ENCODE measurements at places on chromosomes 12 and 14.

GRCh38 chr12:1542599-1542998, 51.8 kb downstream of the FBXL14 start:
- H3K27ac ChIP-seq, result no peak overlapping the region
- DNase-seq, result no peak
- no peak overlapping the region for H3K4me3 ChIP-seq
- no peaks in the 10 kb centered on the region for H3K36me3 ChIP-seq
- H3K4me1 ChIP-seq, result no peaks in the 10 kb centered on the region

DNA sequence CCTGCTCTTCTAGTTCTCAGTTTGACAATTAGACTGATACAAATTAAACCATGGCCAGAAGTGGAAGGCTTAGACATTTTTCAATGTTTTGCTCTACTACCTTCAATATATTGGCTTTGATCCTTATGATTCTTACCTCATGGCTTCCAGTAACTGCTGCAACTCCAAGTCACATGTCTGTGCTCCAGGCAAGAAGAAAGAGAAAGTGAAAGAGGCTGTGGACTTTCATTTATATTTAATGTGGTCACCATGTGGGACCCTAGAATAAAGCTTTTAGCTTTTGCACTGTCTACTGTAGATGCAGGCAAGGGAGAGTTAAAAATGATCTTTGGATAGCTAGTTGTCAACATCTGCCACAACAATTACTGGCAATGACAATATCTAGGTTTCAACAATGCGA, 214.3 kb upstream of the PDE3A start:
- peaks cover 3% of the 10 kb centered on the region for H3K4me1 ChIP-seq
- no peak for DNase-seq
- no peak overlapping the region for H3K4me3 ChIP-seq
- no peaks in the 10 kb centered on the region for H3K36me3 ChIP-seq
- H3K27me3 ChIP-seq, result no peaks in the 10 kb centered on the region

- DNase-seq, result no peak
- no peaks in the 10 kb centered on the region for H3K36me3 ChIP-seq
- no peak overlapping the region for H3K4me3 ChIP-seq
- no peaks in the 10 kb centered on the region for H3K27me3 ChIP-seq
These were observed 216.6 kb downstream of the RAD51B start for GRCh38 chr14:68036202-68036601.

- H3K4me1 ChIP-seq, result no peaks in the 10 kb centered on the region
- no peak overlapping the region for H3K27ac ChIP-seq
- DNase-seq, result no peak
- H3K36me3 ChIP-seq, result no peaks in the 10 kb centered on the region
These were observed 211.4 kb upstream of the ABCD2 start for GRCh38 chr12:39830852-39831520.

DNA sequence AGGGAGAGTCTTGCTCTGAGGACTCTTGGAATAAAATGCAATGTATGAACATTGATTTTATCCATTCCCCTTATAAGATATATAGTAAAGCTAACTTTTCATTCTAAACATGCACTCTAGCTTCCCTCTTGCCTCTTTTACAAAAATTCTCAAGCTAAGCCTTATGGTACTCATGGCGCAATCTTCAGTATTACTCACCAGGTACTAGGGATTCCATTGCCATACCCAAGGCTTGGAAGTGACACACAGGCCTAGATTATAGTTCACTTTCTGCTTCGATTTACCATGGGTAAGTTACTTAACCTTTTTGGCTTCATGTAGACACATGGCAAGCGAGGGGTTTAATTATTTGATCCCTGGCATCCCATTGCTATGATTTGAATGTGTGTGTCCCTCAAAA, 331.5 kb downstream of the LRIG3 start:
- no peak overlapping the region for H3K27ac ChIP-seq
- no peak overlapping the region for H3K4me3 ChIP-seq
- peaks cover 52% of the 10 kb centered on the region for H3K4me1 ChIP-seq
- H3K36me3 ChIP-seq, result no peaks in the 10 kb centered on the region

GRCh38 chr12:131055596-131056233, 102.0 kb downstream of the ADGRD1 start:
- no peak for DNase-seq
- H3K4me3 ChIP-seq, result no peak overlapping the region
- peaks cover 9% of the 10 kb centered on the region for H3K27me3 ChIP-seq
- H3K36me3 ChIP-seq, result no peaks in the 10 kb centered on the region
- H3K4me1 ChIP-seq, result no peaks in the 10 kb centered on the region

All from esophagus squamous epithelium (tissue), 5 donors.